ENCODE measurements at places on chromosomes 11 and 22. TPM values are rescaled to one million over a fixed set of nuclear protein-coding genes. Genes with fewer than 3 reads are reported as not detected.
A peak's percentile ranks its signal among the peaks of the same experiment; 100 is the strongest.

Gene PIH1D2
- total RNA-seq = 2.1 TPM

Gene PHF21A
- total RNA-seq = 29.2 TPM

Gene DNAJC24
- total RNA-seq = 18.9 TPM

Gene API5
- 67.7 TPM for total RNA-seq

DNA sequence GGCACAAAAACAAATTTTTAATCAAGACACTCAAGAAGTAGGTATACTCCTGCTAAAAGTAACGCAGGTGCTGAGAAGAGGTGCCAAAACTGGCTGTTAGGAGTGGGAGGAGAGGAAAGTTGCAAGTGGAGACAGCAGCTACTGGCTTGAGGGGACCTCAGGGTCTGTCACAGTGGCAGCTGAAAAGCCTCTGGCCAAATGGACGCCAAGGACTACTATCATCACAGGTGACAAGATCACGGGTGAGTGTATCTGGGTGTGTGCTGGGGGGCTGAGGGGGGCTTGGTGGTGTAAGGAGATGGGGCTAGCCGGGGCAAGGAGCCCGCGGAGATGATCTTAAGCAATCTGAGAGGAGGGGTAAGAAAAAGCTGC lies 687 bp downstream of the ZNF202 start:
- ATAC-seq = peak; percentile 30

DNA sequence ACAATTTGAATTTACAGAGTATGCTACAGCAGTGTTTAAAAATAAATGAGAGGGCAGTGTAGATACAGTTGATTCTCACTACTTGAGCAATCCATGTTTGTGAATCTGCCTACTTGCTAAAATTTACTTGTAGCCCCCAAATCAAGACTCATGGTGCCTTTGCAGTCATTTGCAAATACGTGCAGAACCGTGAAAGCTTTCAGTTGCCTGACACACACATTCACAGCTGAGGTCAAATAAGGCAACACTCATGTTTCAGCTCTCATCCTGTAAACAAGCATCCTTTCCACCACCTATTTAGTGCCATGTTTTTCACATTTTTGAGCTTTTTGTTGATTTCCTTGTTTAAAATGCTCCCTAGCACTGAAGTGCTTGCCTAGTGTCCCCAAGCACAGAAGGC lies 32.5 kb upstream of the RASL10A start:
- no peak for ATAC-seq

DNA sequence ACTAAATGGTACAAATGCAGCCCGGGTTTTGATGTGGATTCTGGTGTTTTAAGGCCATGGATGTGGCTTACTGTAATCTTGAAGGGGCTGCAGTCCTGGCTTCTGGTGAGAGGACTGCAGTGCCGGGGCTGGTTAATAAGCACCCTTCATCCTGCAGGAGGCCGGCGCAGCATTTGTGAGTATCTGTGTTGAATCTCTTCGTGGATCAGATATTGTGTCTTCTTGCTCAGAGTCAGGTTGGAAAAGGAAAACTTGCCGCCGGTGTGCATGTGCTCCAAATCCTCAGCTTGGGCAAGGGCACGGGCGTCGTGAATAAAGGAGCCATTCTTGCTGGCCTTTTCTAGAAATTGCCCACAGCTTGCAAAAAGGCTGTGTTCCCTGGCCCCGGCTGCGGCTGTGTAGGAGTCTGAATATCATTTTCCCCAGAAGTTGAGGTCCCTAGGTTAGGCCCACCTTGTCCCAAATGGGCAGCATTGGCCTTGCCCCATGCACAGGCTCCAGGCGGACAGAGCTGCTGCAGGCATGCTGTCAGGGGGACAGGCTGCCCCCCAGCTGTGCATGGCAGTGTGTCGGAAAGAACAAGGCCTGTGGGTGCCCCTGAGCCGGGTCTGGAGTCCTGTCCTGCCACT lies 28.9 kb upstream of the PARVB start:
- no peak for ATAC-seq

- ATAC-seq = peak; percentile 65
These were observed 5.3 kb downstream of the HARBI1 start for GRCh38 chr11:46611526-46612304.

DNA sequence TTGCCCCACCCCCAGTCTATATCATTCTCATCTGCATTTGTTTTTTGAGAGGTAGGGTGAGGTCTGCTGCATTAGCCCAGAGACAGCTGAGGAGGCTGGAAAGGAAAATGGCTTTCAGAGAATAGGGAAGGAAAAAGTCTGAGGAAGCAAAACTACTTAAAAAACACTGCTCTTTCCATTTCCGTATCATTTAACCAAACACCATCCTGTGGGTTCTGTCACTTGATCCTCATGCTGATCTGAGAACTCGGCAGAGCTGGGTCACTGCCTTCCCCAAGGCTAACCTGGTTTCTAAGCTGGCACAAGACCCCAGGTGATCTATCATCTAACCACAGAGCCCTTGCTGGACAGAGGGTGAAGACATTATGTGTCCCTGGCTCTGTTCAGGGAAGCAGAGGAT lies 1.2 kb downstream of the FOLR2 start:
- no peak for ATAC-seq

DNA sequence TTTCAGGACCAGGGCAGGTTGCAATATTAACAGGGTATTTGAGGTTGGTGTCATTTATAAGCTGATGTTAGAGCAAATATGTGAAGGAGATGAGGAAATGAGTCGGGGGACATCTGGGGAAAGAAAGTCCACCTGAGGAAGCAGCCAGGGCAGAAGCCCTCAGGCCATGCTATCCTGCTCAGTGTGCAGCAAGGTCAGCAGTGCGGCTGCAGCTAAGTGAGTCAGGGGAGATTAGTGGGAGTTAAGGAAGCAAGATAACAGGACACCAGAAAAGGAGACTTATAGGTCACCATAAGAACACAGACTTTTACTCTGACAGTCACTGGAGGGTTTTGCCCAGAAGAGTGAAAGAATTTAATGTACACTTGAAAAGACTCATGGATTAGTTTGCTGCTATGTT lies 468.9 kb downstream of the NTM start:
- ATAC-seq = no peak

- no peak for ATAC-seq
These were observed 59.1 kb upstream of the POU2AF2 start for GRCh38 chr11:111186308-111186915.

GRCh38 chr22:50257041-50257440 lies 4.4 kb downstream of the MAPK12 start:
- ATAC-seq = no peak

DNA sequence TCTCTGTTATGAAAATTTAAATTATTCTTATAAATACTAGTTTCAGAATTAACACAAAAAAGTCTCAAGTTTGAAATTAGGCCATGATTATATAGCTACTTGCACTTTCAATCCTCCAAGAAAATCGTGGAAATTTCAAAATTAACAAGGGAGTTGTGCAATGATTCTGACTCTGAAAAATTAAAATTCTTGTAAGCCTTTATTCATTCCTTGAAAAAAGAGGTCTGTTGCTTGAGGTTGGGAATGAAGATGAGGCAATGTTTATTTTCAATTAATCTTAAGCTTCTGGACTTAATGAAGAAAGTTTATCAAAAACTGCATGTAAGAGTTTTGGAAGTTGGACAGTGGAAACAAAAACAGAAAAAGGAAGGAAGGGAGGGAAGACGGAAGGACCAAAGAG lies 128.2 kb upstream of the FIBIN start:
- no peak for ATAC-seq

DNA sequence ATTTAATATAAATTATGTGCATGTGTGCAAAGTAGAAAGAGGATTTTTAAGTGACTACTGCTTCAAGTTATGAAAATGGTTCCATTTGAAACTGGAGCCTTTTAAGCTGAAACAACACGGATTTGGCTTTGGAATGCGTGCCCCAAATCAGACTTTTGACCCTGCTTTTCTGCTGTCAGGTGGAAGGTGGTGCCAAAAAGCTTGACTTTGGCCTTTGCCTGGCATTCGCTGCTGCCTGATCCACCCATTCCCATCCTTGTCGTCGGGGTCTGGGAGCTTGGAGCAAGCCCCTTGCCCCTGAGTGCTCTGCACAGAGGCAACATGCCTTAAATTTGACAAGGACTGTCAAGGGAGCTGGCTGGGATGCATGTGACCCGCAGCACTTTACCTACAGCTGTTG lies 335.3 kb upstream of the SYN3 start:
- ATAC-seq = no peak

- no peak for ATAC-seq
These were observed 10.2 kb downstream of the CCDC34 start for GRCh38 chr11:27352781-27353180.
